ENCODE measurements at places on chromosomes 13 and 19.

- DNase-seq = no peak
Observed at GRCh38 chr13:27971236-27971645, 2.1 kb upstream of the CDX2 start.

- DNase-seq = no peak
Observed at GRCh38 chr13:112574834-112575613, 12.9 kb downstream of the TUBGCP3 start.

- no peak for DNase-seq
Observed at GRCh38 chr13:20407759-20408158, 117.9 kb downstream of the CRYL1 start.

- no peak for DNase-seq
Observed at GRCh38 chr13:20412691-20413355, 112.8 kb downstream of the CRYL1 start.

- no peak for DNase-seq
Observed at GRCh38 chr13:112933649-112934048, 35.4 kb upstream of the MCF2L start.

DNA sequence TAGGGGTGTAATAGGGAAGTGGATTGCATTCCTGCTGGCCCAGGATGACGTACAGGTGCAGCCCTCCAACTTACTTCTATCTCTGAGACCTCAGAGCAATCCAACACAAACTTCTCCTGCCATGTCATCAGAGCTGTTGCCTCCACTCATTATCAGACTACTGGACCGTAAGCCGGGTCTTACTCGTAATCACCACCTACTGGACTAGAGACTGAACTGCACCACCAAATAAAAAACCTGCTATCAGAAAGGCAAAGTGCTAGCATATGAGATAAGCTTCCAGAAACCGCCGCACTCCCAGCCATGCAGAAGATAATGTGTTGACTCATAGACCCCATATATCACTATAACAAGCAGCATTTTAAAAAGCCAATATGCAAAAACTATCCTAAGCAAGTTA, 102.0 kb downstream of the SLITRK1 start:
- peak; percentile 74 for DNase-seq

DNA sequence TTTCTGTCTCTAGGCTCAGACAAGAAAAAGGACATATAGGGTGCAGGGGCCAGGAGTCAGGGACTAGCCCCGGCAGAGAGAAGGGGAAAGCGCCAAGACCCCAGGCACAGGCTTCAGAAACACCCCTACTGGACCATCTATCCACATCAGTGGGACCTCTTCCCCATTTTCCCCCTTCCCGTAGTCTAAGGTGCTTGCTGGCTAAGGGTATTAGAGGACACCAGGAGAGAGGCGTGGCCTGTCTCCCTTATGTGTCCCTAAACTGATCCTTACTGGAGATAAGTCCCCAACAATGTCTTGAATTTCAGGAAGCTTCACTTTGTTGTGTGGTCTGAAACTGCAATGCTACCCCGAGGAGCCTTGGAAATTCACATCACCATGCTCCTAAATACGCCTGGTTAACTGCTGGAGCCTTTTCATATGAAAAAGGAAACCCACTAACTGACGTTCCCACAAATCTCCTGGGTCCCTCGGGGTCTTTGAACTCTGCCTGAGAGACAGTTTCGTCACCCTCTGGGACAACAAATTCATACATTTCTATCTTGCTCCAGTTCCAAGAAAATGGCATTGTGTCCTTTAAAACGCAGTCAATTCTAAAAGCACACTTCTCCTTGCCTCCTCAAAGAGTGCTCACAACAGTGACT, 197.7 kb downstream of the COL4A1 start:
- DNase-seq = no peak

GRCh38 chr19:15280048-15280725, 47.9 kb upstream of the EPHX3 start:
- no peak for DNase-seq

All from Karpas-422 (cell line).